ENCODE measurements at places on chromosomes 13 and 19.
A peak's percentile ranks its signal among the peaks of the same experiment; 100 is the strongest.

GRCh38 chr19:56015756-56016155 lies 29.2 kb downstream of the NLRP5 start:
- no peak for DNase-seq

DNA sequence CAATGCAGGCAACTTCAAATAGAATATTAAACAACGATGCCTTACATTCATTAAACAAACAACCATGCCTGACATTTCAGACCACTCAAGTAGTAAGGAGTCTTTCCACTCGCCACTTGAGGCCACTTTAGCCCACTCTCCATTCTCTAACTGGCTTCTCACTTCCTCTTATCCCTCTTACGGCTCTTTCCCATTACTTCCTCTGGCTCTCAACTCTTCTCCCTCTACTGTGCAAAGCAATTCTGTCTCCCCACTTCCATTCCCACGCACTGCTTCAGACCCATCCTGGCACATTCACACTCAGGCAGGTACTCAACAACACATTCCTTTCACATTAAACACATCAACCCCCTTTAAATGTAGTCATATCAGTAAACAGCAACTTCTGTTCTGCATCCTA lies 229.8 kb upstream of the IPO5 start:
- no peak for DNase-seq

- DNase-seq = no peak
Observed at GRCh38 chr13:99919132-99919531, 52.4 kb downstream of the ZIC5 start.

GRCh38 chr19:33374236-33374714 lies 766 bp downstream of the CEBPG start:
- peak; percentile 47 for DNase-seq

DNA sequence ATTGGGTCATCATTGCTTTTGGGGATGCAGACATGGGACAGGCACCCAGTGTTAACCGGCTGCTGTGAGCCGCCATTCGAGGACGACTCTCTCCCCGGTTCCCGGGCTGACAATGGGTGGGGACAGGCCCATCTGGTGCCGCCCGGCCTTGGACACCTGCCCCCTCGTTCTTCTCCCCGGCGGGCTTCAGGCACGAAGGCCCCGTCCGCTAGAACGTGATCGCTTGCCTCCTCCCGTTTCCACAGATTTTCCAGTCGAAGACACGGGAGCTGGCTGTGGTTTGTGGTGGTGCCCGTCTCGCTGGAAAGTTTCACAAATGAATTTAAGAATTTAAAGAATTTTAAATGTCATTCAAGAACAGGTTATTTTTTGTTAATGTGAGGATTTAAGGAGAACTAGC lies 2.0 kb downstream of the PALM start:
- DNase-seq = peak; percentile 38

DNA sequence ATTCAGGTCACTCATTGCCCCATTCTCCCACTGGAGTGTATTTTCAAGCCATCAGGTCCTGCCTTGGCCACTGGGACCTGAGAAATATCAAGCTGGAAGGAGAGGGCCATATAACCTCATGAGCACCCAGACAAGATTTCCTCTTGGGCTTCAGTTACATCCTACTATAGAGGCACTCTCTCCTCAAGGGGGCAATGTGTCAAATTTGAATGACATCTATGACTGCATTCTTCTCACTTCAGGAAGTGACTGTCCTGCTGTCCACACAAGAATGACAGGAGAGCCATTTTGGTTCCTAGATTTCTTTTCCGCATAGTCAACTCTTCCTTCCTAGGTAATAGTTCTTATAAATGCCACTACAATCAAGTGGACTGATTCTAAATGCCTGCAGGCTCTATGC lies 416.2 kb downstream of the DIAPH3 start:
- no peak for DNase-seq

DNA sequence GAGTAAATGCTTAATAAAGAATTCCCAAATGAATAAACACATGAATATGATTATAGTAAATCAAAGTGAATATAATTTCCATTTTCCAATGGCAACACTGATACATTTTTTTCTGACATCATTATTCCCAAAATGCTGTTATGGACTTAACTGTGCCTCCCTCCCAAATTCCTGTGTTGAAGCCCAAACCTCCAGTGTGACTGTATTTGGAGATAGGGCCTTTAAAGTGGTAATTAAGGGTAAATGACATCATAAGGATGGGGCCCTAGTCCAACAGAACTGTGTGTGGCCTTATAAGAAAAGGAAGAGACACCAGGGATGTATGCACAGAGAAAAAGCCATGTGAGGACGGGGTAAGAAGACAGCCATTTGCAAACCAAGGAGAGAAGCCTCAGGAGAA lies 19.1 kb upstream of the CCNA1 start:
- no peak for DNase-seq

GRCh38 chr13:112955271-112955937 lies 13.6 kb upstream of the MCF2L start:
- no peak for DNase-seq

GRCh38 chr13:110206996-110207395 lies 100.0 kb downstream of the COL4A1 start:
- no peak for DNase-seq

- DNase-seq = no peak
Observed at GRCh38 chr13:39787086-39787487, 131.6 kb downstream of the COG6 start.

- DNase-seq = peak; percentile 3
Observed at GRCh38 chr19:28400953-28401671, 811.8 kb downstream of the UQCRFS1 start.

DNA sequence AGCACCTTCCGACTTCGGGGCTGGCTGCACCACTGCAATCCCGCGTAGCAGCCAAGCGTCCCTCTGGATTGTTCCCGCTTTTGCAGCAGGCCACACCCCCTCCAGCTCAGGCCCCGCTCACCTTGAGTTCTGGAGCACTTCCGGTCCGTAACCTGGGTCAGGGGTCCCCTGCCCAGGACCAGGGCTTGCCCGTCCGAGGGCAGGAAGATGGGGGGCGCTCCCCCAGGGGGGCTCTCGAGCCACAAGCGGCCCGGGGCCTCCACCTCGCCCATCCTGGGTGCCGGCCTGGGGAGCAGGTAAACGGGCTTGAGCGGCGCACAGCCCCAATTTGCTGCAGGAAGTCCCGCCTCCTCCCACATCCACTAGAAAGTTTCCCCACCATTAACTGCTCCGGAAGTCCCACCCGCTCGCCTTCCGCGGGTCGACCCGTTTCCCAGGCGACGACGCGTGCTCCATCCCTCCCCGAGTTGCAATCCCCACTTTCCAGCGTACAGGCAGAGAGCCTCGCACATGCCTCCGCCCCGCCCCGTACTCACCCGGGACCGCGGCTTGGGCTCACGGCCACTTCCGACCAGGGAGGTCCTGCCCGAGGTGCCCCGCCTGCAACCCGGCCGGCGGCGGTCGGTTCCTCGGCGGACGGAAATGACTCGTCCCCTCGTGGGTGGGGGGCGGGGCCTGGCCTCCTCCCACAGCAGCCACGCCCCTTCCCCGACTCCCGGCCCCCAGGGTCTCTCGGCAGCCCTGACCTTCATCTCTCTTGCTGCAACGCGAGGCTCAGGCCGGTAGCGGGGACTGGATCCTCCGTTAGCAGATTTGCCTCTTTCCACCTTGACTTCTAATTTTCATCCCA lies at the start of gene PNKP:
TSS of gene PNKP (minus strand) at position 644 of the 850 bp plus-strand sequence. CDS start at position 272, 372 bp downstream.
- peak; percentile 96 for DNase-seq

GRCh38 chr13:42148538-42148937 lies 100.1 kb downstream of the DGKH start:
- DNase-seq = no peak

DNA sequence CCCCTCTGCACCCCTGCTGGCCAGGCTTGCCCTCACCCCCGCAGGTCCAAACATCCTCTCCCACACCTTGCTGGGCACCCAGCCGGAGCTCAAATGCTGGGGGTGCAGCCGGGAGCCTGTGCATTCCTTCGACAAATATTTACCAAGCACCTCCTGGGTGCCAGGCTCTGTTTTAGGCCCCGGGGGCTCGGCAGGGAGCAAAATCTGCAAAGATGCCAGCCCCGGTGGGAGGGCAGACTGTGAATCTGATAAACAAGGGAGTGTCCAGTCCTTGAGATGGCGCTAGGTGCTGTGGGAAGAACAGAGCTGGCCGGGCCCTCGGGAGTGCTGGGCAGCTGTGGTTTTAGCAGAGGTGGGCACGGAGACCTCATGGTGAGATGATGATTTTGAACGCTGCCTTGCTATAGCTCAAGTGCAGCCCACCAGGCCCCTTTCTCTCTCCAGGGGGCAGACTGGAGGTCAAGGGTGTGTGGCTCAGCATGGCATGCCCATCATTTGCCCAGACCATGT lies 10.6 kb downstream of the NFIX start:
- DNase-seq = no peak

GRCh38 chr19:18438331-18439024 lies 545 bp upstream of the ISYNA1 start:
- no peak for DNase-seq

DNA sequence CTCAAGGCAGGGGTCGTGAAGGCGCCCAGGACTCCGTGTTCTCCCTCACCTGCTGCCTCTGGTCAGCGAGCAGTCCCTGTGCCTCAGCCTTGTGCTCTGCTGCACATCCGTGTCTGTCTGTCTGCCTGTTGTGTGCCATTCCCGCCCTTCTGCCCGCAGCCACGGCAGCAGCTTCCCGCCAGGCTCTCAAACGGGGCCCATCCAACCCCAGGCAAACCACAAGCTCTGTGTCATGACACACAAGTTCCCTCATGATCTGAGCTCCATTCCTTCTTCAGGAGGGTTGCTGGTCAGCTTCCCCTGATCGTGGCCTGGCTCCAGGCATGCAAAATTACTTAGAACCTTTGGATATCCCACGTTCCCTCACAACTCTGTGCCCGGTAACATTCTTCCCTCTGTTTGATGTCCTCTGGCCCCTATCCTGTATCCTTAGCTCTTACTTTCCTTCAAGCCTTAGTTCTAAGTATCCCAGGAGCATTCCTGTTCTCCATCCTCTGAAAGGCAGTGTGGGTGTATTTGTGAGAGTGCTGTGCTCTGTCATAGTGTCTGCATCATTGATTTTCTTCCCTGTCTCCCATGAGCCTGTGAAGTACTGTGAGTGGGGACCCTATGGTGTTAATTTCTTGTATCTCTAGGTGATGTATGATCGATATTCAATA lies 3.2 kb downstream of the GPR183 start:
- DNase-seq = no peak

- DNase-seq = no peak
Observed at GRCh38 chr13:38636073-38636472, 50.8 kb upstream of the FREM2 start.

GRCh38 chr19:45638930-45639729 lies at the start of gene EML2:
TSS of gene EML2 (minus strand) at chr19:45639397. CDS start at chr19:45639376, 21 bp downstream.
- DNase-seq = peak; percentile 29

GRCh38 chr13:109162248-109163036 lies 533.0 kb downstream of the MYO16 start:
- DNase-seq = no peak

- DNase-seq = no peak
Observed at GRCh38 chr13:46801858-46802257, 4.9 kb upstream of the ESD start.

Data from cerebellar cortex (tissue), 1 donor.